BJ (cell line): ENCODE measurements at places on chromosomes 4 and X.

DNA sequence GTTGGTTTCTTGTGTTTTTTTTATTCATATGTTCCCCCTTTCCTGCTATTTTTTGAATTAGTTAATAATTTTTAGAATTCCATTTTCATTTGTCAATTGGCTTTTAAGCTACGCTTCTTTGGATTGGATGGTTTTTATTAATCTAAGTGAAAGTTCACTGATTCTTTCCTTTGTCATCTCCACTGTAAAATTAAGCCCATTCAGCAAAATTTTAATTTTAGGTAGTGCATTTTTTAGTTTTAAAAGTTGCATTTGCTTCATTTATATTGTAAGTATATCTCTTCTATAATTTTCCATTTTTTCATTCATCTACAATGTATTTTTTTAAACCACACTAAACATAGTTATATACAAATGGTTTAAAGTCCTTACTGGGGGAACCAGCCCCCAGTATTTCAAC lies 417.3 kb upstream of the HTR2C start:
- no peak for DNase-seq

DNA sequence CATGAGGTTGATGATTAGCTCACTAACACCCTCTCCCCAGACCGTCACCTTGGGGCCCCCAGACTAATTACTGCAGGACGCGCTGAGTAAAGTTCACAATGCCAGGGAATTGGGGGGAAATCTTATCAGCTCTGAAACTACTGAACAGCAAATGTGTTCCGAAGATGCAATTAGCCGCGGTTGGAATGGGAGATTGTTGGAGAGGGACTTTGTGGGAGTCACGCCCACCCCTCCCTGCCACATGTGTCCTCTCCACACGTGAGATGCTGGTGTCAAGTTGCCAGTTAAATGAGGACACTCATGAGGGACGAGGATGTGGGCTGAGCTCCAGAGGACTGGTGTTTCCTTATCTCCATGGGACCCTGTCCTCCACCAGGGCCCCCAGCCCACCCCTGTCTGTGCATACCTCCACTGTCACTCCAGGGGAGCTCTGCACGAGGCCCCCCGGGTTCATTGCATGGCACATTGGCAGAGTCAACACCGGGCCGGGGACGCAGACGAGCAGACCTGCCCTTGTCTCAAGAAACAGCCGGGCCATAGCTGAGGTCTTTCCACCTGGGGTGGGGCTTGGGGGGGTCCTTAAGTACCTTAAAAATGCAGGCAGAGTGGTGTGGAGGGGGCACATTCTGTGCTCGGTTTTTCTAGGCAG lies 175.4 kb upstream of the PSAPL1 start:
- no peak for DNase-seq

DNA sequence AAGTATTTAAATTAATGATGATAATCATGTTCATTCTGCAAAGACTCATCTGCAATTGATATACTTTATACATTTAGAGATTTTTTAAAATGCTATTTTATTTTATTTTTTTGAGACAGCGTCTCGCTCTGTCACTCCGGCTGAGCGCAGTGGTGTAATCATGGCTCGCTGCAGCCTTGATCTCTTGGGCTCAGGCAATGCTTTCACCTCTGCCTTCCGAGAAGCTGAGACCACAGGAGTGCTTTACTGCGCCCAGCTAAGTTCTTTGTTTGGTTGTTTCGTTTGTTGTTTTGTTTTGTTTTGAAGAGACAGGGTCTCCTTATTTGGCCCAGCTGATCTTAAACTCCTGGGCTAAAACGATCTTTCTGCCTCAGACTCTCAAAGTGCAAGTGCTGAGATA lies 1541.0 kb downstream of the PCDH7 start:
- DNase-seq: no peak

GRCh38 chr4:100302061-100303026 lies 112.1 kb upstream of the DDIT4L start:
- no peak for DNase-seq

DNA sequence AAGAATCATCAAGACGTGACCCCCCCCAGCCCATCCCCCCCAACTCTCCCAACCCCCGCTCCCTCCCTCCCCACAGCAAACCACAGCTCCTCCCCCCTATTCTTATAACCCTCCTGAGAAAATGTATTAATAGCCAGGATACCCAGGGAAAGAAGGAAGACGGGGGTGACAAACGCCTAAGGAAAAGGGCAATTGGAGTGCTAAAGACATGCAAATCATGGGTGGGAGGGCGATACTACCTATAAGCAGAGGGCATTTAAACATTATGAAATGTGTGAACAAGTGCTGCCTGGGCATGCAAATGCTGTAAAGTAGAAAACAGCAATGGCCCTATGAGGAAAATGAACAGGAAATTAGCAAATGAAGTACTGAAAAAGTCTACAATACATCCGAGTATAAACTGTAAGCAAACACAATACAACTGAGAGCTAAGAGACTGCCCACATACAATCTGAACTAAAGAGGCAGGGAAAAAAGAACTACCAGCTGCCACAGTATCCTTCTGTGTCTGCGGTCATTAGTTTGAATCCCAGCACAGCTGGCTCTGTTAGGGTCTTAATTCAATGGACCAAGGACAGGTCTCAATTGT lies 2.4 kb downstream of the CXXC4 start:
- DNase-seq: no peak

DNA sequence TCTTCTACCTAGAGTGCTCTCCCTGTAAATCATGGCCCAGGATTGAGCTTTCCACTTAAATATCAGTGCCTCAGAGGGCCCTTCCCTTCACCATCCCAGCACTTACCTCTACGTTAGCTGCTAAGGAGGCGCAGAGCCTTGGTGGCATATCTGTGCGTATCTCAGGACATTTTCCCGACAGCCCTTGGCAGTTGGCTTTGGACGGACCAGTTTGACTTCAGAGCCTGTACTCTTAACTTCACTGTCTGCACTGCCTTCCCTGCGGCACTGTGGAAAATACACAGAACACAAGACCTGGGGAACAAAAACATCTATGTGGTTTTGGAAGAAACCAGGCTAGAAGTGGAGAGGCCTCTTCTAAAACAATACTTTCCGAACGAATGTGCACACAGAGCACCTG lies 2.4 kb downstream of the TADA2B start:
- no peak for DNase-seq

DNA sequence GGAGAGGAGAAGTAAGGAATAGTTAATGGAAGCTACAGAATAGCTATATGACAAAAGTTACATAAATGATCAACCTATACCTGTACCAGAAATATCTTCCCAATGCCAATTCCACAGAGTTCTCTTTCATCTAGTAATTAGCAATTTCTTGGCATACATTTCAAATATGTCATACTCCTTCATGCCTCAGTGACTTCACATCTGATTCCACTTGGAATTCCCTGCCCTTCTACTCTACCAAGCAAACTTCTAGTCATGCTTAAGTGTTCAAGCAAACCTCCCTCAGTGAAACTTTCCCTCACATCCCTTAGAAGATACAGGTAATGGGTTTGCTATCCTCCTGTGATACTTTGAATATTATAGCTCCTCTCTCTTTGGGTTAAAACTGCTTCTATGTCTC lies 127.1 kb downstream of the KLHL13 start:
- no peak for DNase-seq

DNA sequence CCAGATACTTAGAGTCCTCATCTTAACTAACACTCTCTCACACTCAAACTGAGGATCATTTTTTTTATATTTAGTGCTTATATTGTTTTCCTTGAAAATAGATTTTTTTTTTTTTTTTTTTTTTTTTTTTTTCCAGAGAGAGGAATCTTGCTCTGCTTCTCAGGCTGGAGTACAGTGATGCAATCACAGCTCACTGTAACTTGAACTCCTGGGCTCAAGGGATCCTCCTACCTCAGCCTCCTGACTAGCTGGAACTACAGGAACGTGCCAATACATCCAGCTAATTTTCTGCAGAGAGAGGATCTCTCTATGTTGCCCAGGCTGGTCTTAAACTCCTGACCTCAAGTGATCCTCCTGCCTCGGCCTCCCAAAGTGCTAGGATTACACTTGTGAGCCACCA lies 650.3 kb upstream of the ATOH1 start:
- no peak for DNase-seq

DNA sequence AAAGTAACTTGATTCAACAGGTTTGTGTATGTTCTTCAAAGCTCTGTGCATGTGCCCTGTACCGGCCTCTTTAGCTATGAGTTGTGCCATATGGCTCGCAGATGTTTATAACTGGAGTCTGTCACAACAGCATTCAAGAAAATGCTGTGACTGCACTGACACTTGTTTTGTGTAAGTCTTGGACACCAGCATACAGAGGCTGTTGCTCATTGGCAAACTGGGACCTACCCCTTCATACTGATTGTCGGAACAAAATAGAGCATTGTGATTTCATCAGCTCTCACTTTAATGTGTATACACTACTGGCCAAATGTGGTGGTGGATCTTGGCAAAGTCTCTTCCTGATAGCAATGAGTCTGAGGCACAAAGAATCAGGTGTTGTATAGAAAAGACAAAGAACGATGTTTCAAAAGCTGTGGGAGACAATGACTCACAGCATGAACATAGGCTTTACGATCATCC lies 133.9 kb downstream of the EGF start:
- peak; percentile 9 for DNase-seq

DNA sequence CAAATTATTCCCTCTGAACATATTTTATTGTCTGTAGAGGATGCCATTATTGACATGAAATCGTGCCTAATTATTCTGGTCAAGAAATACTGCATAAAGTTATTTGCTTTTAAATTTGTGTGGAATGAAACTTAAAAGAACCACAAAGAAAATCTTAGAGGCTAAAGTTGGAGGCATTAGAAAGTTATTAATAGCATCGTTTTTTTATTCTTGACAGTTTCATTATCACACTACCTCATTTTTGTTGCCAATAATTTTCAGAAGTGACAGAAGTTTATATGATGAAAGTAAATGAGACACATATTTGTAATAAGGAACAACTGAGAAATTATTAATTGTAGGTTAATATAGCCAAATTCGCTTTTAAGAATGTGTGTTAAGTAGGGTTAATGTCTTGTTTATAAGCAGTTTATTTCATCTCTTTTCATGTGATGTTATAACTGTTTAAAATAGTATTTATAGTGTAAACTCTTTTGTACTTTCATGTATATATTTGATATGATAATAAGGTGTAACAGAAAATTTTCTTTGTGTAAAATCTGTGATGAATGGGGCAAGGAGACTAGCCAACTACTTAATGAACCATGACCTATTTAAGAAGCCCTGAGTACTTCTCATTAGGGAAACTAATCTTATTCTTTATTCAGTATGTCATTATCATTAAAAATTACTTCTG lies 54.5 kb upstream of the GRIA2 start:
- no peak for DNase-seq

DNA sequence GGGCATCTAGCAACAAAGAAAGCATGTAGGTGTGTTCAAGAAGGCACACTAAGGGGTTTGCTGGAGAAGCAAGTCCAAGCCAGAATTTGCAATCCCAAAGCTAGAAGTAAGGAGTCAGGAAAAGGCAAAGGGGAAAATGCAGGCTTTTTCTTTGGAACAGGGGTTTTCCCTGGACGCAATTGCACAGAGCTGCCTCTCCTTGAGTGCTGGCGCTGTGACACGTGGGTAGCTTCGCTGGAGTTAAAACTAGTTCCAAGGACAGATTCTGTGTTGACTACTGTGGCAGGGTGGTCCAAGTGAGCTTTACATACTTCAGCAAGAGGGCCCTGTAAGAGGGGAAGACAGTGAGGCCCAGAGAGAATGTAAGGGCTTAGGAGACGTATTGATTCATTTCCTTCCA lies 277.1 kb downstream of the ADGRA3 start:
- DNase-seq: no peak

GRCh38 chr4:150211016-150211415 lies 132.8 kb downstream of the DCLK2 start:
- no peak for DNase-seq

DNA sequence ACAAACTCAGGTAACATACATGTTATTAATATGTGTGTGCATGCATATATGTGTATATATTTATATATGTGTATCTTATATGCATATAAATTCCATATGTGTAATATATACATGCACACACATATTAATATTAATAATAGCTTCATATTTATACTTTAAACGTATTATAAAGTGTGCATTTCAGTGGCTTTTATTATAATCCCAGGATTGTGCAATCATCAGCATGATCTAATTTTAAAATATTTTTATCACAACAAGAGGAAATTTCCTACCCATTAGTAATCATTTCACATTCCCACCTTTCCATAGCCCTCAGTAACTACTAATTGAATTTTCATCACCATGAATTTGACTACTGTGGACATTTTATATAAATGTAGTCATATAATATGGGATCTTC lies 2211.9 kb upstream of the TENM3 start:
- no peak for DNase-seq

DNA sequence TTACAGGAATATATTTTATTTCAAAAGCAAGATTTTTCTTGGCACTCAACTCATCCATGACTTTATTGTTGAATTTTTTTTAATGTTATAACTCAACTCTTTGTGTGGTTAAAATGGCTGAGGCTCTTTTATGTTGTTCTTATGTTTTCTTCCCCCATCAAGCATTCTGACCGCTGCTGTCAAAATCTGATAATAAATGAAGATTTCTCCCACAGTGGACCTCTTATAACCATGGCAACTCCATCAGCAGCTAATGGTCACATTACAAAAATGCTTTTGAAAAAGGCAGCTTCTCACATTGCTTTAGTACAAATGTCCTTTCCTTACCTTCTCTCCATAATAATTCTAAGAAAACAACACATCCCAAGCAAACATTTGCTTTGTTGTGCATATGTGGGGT lies 96.0 kb upstream of the ATOH1 start:
- no peak for DNase-seq
